NCI-H187 (cell line): ENCODE measurements at places on chromosomes 6 and 20.

GRCh38 chr6:14965424-14966075 is 280.3 kb upstream of the JARID2 start:
- DNase-seq: no peak

GRCh38 chr6:125445054-125445453 is 143.3 kb upstream of the HDDC2 start:
- DNase-seq: no peak

DNA sequence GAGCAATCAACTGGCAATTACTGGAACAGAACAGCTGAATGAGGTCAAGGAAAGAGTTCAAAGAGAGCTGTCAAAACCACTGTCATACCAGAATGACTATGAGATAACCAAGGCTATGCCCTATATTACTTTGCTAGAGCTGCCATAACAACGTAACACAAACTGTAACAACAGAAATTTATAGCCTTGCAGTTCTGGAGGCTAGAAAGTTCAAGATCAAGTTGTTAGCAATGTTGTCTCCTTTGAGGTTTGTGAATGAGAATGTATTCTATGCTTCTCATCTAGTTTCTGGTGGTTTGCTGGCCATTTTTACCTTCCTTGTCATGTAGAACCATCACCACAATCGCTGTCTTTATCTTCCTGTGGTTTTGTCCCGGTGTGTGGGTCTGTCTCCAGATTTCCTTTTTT is 1323.0 kb upstream of the GJE1 start:
- DNase-seq: no peak

- DNase-seq: no peak
These were observed 18.5 kb upstream of the TUBB2A start for GRCh38 chr6:3175715-3176402.

- no peak for DNase-seq
These were observed 86.9 kb downstream of the PHACTR1 start for GRCh38 chr6:12803486-12803885.

GRCh38 chr6:129314575-129314974 is 395.4 kb downstream of the ARHGAP18 start:
- DNase-seq: no peak

GRCh38 chr20:47668313-47669151 is 116.7 kb downstream of the SULF2 start:
- no peak for DNase-seq

DNA sequence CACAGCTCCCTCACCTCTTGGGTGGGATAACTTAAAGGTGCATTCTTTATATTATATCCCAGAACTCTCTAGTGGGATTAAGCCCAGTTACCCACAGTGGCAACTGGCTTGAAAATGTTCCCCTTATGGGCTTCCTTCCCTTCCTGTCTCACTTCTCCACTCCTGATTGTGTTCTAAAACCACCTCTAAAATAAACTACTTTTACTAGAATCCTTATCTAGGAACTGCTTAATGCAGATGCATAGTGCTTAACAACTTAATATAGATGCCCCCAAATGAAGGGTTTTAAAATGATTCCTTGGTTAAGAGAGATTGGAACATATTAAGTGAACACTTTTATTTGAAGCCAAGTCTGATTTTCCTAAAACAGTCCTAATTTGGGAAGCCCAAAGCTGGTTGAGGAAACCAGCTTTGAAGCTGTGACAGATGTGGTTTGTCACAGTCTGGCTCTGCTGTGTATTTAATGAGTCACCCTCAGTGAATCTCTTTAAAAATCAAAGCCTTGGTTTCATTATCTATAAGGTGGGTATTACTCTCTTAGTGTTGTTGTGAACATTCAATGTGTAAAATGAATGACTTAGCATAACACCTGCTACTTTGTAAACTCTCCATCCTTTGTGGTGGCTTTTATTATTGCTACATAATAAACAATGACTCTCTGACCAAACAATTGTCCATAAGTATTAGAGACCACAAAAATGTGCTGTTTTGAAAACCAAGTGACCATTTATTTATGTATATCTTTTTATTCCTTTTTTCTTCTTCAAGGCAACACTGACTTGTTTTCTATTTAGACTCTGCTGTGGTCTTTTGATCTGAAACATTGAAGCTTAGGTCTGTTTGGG is 24.4 kb downstream of the PLCB1 start:
- DNase-seq: no peak

DNA sequence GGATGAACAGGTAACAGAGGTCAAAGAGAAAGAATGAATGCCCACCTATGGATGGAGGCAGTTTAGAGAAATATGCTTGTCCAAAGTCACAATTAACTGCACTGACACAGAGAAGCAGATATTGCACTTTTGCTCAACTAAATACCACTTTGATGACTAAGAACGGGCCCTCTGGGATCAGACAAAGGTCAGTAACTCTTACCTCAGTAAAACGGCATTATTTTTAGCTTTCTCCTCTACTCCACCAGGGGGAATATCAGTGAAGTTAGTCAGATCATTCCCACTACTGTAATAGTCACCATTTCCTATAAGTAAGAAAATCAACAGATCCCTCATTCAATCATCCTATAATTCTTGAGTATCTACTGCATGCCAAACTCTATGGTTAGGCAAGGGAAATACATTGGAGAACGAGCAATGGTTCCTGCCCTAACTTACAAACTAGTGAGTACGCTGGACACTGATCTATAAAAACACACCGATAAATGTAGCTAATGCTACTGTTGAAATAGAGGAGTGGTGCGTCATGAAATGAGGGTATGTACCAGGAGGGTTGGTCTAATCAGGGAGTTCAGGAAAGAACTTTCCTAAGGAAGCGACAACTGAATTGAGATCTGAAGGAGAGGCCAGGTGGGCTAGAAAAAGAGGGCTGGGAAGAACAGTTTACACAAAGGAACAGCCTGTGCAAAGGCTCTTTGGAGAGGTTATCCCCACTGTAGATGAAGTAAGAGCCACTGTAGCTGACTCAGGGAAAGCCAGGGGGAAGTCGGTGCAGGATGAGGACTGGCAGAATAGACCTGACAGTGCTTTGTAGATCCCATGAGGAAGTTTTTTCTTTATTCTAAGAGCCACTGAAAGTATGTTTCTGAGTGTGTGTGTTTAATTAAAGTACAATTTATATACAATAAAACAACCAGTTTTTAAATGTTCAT is 9.2 kb downstream of the ECI2 start:
- DNase-seq: no peak

DNA sequence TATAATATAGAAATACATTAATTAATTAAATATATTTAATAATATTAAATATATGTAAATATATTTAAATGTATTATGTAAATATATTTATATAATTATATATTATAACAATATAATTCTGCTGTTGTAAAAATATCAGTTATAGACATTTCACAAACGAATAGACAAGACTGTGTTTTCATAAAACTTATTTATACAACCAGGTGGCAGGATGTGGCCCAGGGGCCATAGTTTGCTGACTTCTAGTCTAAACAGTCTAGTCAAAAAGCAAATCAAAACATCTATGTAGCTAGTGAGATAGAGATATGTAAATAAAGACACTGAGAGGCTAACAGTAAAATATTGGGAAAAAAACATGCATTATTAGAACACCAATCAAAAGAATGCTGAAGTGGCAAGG is 136.4 kb downstream of the TBXT start:
- DNase-seq: no peak

DNA sequence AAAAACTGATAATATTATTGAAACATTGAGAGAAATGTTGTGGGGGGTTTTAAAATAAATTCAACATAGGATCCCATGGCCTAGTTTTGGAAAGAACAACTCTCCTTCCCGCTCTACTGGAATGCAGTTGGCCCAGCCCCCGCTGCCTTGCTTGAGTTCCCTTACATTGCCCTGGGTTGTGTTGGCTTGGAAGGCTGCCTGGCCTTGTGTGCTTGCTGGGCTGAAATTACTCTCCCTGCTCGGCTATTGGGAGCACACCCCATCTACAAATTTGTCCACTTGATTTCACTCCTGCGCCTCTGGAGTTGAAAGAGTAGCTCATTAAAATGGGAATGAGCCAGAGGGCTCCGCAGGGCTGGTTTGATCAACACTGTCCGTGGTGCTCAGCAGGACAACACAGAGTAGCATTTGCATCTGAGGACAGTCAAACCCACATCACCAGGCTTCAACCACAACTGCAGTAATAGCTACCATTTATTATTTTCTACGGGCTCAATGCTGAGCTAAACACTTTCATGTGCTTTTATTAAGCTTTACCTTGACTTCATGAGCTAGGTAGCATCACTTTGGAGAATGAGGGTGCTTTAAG is 35.2 kb downstream of the DOK5 start:
- DNase-seq: no peak

GRCh38 chr20:44692932-44693480 is 22.2 kb upstream of the CCN5 start:
- DNase-seq: no peak

DNA sequence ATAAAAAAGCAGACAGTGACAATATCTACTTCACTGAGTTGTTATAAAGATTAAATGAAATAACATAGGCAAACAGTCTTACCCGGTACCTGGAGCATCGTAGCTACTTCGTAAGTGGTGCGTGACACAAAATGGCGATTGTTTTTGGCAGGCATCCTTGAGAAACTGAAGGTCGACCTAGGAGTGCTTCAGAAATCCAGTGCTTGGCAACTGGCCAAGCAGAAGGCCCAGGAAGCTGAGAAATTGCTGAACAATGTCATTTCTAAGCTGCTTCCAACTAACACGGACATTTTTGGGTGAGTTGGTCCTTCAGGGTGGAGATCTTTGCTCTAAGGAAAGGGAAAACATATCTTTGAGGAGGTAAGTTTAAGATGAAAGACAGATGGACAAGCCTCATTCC is 4.8 kb downstream of the BPIFA2 start:
- DNase-seq: peak; percentile 45

- no peak for DNase-seq
These were observed 26.6 kb downstream of the ZC3H12D start for GRCh38 chr6:149458196-149458595.

DNA sequence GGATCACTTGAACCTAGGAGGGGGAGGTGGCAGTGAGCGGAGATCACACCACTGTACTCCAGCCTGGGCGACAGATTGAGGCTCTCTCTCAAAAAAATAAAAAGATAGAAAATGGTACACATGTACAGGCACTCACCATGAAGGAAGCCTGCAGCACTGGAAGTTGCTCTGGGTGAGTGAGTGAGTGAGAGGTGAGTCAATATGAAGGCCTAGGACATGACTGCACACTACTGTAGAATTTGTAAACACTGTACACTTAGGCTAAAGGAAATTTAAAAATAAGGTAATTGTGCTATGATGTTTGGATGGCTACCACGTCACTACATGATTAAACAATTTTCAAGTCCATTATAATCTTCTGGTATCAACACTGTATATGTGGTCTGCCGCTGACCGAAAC is 216.2 kb downstream of the FOXC1 start:
- DNase-seq: no peak

DNA sequence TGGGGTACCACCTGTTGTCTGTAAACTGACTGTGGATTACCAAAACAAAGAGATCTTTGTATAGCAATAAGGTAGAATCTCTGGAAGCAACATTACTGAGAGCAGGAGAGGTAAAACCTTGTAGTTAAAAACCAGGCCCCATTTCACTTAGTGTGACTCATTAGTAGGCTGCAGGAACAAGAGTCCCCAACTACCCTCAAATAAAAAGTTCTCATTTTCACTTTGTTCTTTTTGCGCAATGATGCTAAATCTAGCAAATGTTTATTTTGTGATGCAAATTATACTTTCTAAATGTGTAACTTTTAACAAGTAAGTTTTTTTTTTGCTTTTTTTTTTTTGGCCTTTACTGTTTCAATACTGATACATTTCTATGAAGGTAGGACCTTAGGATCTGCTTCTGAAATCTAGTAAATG is 67.1 kb downstream of the ESF1 start:
- no peak for DNase-seq

- no peak for DNase-seq
These were observed 92.5 kb downstream of the BMP7 start for GRCh38 chr20:57173986-57174385.

DNA sequence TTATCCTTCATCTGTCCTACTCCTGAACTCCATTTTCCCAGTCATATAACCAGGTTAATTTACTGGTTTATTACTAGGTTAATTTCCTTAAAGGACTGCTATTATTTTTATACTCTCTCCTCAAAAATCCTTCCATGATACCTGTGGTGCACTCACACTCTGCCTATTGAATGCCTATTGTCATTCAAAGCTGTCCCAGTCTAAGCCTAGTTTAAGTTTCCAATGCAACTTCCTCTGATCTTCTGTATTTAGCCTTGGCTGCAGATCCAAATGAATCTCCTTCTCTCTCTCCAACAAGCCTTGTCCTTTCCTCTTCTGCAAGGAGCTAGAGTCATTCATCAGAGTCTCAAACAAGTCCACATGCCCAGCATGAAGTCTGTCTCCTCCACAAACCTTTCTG is 41.3 kb upstream of the ADGRF5 start:
- no peak for DNase-seq

GRCh38 chr6:128069188-128069587 is 168.3 kb upstream of the THEMIS start:
- DNase-seq: no peak

GRCh38 chr20:50294164-50295088 is 103.8 kb downstream of the CEBPB start:
- DNase-seq: no peak

DNA sequence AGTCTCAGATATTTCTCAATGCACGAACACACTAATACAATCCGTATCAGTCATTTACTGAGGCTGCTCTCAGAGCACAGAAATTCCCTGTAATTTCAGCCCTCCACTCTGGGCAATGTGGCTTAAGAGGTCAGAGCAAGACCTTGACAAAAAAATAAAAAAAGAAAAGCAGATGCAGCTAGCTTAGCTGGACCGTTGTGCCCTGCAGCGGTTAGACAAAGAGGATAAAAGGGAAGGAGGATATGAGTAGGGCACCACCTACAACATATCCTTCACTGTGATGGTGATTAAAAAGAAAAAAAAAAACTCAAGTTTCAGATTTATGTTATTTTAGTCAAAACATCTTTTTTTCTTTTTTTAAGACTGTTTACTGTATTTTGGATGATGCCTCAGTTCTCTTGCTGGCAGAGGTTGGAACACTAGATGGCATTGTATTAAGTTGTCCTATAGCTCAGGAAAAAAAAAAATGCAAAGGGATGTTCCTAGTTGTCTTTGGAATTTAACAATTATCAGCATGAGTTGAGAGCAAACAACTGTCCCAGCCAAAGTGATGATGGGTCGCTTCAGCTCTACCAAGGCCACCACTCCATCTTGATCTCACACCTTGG is 59.9 kb downstream of the ANKEF1 start:
- DNase-seq: no peak

GRCh38 chr6:125526007-125526720 is 223.3 kb upstream of the HEY2 start:
- DNase-seq: no peak

DNA sequence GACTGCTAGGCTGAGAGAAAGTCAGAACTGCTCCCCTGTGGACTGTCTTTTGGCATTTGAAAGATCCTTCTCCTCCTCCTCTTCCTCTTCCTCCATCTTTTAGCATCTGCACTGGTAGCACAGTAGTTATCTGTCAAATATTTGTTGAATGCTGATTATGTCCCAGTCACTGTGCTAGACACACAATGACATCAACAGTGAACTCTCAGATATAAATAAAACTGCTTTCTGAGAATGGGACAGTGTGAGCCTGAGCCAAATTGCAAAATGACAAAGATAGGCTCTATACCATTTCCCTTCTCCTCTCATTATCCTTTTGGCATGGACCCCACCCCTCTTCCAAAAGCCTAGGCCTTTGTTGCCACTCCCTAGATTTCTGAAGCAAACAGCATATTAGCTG is 27.9 kb upstream of the LRRC1 start:
- DNase-seq: no peak
